ENCODE measurements at places on chromosomes 1 and 21. TPM values are rescaled to one million over a fixed set of nuclear protein-coding genes. Genes with fewer than 3 reads are reported as not detected.

Gene EXTL1
- total RNA-seq, result not detected

Gene EFCAB7
- 7.1 TPM for total RNA-seq

Gene CSF3R
- 0.64 TPM for total RNA-seq

Gene GCSAML
- 0.57 TPM for total RNA-seq

Gene PDE4B
- total RNA-seq, result 83.8 TPM

Gene ARHGEF11
- 2.5 TPM for total RNA-seq

Gene TMEM81
- 3.0 TPM for total RNA-seq

Gene MYOG
- total RNA-seq, result not detected

Gene VWA5B1
- total RNA-seq, result not detected

Gene MTF1
- total RNA-seq, result 65.3 TPM

Gene MASP2
- total RNA-seq, result 0.31 TPM

Gene MTMR11
- 5.6 TPM for total RNA-seq

Gene SELE
- total RNA-seq, result not detected

Gene CZIB
- 44.5 TPM for total RNA-seq

Gene CNST
- total RNA-seq, result 31.0 TPM

Gene TNNT2
- total RNA-seq, result not detected

Gene FCRL6
- 0.81 TPM for total RNA-seq

Measured in natural killer cell treated with Interleukin-12 subunit alpha and Interleukin-12 subunit beta and Interleukin-15 and Interleukin-18, amount 100 ng/mL, for 72 hours (primary cell).